NCI-H1417 (cell line): ENCODE measurements at places on chromosomes 4 and X.

DNA sequence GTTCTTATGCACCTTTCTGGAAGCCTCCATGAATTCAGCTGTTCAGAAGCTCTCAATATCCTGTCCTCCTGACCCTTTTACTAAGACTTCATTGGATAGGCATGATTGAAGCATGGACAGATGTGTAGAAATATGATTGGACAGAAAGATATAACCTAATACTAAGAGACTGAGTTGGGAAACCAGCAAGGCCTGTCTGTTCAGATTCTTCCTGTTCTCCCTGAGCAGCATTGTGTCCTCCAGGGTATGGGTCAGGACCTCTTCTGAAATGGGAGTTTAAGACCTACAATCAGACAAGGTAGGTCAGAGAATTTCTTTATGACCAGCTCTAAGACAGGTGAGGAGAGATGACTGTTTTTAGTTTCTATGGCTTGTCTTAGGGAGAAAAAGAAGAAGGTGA is 23.9 kb upstream of the MAGEA11 start:
- DNase-seq = no peak

- peak; percentile 43 for DNase-seq
Measured at GRCh38 chr4:82124365-82124764, 249.4 kb downstream of the HNRNPD start.

GRCh38 chrX:12239356-12240082 is 101.2 kb downstream of the FRMPD4 start:
- no peak for DNase-seq

DNA sequence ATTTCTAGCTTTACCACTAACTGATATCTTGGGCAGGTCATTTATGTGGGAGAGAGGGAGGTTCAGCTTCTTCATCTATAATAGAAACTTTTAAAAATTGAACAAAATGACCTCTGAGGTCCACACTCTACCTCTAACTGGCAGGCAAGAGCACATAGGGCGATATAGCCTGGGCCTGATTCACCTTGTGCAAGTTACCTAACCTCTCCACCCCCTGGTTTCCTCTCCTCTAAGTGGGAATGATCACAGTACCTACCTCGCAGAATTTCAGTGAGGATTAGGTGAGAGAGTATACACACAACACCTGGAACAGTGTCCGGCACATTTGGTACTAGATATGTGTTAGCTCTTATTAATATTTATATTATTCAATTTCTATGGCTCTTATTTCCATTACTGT is 15.5 kb downstream of the KLB start:
- no peak for DNase-seq

- DNase-seq = peak; percentile 18
Measured at GRCh38 chr4:87849612-87850011, 16.8 kb downstream of the MEPE start.

DNA sequence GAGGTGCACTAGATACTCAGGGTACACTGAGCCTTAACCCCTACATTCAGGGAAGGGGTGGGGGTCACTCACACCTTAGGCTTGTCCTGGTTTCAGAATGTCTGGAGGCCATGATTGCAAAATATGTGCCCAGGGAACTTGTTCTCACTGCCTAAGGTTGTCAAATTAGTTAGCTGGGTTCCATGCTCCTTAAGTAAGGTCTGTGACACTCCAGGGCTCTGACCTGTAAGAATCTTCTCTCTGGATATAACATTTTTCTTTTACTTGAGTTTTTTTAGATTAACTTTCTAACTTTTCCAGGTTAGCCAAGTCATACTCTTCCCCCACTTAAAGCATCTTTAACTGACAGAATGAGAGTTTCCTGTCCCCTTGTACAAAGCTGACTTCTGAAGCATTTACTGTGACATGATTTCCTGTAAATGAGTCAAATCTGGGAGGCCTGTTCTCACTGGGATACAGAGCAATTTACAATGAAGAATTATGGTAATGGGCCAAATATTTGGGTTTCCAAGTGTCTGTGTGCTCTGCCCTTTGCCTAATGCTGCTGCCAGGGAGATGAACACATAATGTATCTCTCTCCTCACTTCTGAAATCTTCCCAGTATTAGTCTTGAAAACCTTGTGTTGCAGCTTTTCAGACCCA is 101.7 kb downstream of the GATB start:
- DNase-seq = no peak

GRCh38 chrX:132482632-132483031 is 6.2 kb downstream of the MBNL3 start:
- DNase-seq = no peak

DNA sequence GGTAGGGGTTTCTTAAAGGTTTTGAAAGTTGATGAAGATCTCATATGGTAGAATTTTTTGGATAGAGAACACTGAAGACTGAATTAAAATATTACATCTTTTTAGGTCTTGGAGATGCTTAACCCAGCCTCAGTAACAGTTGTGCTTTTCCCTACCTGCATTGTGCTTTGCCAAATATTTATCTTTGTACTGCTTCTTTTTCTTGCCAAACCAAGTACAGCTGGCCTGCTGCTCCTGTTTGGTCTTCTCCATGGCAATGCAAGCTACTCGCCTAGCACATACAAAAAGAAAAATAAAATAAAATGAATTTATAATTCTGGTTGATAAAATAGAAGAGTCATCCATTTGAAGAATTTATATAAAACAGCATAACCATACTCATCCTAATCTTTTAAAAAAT is 95.4 kb downstream of the NYX start:
- no peak for DNase-seq

DNA sequence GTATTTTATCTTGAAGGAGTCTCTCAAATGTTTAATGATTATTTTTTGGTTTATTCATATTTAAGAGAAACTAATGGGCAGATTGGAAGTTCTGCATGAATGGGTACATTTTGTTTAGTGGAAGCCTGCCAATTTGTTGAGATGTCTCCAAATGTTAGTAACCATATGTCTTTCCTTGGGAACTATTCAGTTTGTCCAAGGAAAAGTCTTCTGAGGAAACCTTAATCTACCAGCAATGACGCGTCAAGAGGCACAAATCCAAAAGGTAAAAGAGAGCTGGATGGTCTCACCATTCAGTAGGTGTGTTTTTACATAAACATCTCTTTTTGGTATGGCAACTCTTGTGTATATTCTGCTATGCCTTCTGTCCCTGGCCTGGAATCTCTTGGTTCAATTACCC is 37.4 kb upstream of the NDST3 start:
- DNase-seq = no peak

DNA sequence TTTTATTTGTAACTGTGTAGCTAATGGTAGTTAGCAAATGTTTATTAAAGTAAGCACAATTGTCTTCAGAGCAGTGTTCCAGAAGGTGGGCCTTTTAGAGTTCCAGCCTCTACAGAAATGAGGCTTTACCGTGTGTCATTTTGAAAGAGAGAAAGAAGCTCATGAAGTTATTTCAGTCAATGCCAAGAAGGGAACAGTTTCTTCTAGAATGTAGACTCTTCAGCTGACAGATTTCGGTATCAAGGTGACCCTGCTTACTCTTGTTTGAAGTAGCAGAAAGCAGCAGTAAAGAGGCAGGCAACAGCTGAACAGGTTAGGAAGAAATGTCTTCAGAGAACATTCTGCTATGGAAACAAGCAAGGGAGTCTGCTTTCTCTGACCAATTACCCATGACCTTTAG is 93.6 kb downstream of the TASL start:
- DNase-seq = no peak

DNA sequence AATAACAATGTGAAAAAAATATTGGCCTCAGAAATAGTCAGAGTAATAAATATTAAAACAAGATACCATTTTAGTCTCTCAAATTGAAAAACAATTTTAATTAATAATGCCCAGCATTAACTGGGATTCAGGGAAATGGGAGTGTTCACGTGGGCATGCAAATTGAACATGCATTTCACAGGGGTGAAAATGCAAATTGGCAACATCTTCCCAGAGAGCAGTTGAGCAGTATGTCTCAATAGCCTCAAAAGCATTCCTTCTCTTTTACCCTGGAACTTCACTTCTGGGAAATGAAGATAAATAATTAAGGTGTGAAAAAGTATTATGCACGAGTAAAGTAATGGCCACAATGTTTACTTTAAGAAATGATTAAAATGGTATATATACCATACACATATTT is 21.3 kb downstream of the NOX1 start:
- DNase-seq = no peak

DNA sequence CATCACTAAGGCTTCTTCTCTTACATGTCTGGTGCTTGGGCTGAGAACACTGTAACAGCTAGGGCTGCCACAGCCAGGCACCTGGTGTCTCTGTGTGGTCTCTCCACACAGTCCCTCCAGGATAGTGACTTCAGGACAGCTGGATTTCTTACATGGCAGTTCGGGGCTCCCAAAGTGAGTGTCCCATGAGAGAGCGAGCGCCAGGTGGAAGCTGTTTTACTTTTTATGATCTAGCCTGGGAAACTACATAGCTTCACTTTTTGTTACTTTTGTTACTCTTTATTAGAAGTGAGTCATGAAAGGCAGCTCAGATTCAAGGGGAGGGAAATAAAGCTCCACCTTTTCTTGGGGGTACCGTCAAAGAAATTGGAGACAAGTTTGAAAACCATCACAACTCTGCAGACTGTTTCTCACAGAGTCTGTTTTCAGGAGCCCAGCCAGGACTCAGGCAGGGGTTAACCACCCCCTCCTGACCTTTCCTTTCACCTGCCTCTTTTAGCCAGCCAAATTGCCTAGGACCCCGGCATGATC is 373.0 kb downstream of the MID1IP1 start:
- DNase-seq = no peak

- no peak for DNase-seq
Measured at GRCh38 chrX:13845721-13846378, 29.0 kb upstream of the GPM6B start.

DNA sequence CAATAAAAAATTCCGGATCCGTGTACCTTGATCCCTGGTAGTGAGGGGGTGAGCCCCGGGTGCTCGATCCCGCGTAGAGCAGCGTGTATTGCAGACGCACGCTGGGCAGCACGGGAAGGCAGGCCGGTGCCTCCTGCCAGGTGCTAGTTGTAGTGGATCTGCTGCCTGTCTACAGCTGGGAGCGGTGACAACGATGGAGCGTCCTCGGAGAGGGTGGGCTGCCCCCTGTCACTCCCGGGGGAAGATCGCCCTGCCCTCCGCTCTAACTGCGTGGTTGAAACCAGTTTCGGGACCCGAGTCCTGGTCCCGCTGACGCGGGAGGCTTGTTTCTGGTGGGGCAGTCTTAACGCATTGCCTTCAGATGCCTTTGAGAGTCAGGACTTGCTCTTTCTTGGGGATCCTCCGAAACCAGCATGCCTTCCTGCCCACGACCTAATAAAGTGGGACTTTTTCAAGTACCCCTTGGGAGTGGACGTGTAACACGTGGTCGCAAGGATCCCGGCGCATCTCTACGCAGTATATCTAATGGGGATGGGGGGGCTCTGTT is 2.7 kb upstream of the NKX6-1 start:
- no peak for DNase-seq

DNA sequence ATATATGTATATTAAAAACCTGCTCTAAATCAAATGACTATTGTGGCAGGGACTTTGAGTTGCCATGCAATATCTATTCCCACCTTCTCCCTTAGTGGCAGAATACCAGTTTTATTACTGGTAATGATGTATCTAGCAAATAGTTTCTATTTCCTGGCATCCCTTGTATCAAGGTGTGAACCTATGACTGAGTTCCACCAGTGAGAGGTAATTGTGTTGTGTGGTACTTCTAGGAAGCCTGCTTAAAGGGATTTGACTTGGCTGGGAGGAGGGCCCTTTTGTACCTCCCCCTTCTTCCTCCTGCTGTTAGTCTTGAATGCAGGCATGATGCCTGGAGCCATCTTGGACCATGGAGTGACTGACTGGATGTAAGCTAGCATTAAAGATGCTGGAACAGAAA is 65.4 kb upstream of the DYNLT3 start:
- no peak for DNase-seq

DNA sequence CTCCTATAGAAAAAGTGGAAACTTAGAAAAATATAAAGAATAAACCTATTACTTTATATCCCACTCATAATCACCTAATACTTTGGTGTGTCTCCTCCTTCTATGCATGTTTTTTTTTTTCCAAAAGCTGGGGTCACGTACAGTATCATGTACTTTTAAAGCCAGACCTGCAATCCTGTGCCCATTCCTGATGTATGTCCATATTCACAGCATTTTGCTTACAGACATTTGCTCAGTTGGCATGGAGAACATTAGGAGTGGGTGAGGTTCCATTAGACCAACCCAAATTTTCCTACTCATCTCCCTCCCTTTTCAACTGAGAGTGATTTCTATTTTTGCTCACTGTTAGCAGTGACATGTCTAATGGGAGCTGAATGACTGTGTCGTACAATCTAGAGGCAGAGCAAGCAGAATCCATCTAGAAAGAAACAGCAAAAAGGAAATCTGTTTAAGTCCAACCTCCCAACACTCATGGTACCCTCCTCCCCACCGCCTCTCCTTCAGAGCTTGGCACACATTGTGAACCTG is 195.6 kb upstream of the KLF3 start:
- DNase-seq = no peak
